ENCODE measurements at places on chromosomes 11 and 22.

DNA sequence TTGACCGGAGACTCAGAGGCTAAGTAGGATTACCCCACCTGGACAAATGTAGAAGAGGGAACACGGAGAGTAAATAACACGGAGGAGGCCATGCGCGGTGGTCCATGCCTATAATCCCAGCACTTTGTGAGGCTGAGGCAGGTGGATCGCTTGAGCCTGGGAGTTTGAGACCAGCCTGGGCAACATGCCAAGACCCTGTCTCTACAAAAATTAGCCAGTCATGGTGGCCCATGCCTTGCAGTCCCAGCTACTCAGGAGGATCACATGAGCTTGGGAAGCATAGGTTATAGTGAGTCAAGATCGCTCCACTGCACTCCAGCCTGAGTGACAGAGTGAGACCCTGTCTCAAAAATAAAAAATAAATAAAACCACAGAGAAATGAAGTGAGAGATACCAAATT, 53.9 kb downstream of the AMOTL1 start:
- DNase-seq = no peak

DNA sequence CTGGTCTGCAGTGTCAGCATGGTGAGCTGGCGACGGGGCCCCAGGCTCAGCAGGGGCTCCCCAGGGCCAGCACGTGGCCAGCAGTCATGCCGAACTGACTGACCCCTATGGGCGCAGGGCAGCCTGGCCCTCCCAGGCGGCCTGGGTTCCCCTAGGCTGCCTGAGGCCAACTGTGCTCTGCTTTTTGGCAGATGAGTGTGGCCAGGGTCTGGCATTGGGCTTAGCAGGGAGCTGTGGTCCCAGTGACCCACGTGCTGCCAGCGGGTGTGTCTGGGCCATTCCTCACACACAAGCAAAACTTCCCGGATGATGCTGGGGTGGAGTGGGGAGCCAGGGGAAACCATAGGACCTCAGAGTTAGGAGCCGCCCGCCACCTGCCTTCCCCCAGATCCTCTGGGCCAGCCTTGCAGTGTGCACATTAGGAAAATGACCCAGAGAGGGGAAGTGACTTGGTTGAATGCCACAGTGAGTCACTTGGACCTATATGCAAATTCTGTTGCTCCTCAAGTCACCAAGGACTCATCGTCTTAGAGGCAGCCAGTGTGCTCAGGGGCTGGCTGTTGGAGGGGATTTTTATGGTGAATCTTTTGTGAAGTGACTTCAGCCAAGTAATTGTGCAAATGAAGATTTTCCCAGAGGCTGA, 6.5 kb downstream of the ADORA2A start:
- DNase-seq = no peak

- no peak for DNase-seq
Observed at GRCh38 chr22:49226096-49226495, 601.6 kb downstream of the BRD1 start.

DNA sequence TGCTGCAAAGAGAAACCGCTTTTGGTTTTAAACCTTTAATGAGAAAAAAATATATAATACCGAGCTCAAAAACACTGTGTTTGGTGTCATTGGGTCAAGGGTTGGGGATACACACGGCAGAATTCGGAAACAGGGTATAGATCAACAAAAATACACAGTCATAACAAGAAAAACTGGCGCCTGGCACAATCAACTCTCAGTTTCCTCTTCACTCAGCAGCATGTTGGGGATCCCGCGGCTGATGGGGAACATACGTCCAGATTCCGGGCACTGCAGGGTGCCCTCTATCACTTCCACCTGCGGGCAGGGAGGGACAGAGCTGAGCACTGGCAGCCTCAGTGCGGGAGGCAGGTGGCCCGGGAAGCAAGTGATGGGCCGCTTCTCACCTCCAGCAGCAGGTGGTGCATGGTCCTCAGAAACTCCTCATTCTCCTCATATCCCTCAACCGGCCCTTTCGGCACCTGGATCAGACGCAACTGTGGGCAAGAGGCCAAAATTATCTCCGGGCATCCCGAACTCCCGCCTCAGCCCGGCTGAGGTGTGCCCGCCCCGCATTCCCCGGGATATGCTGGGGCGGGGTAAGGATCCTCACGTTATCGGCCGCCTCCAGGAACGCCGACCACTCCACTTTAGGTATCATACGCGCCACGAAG, 561 bp downstream of the TRMT112 start:
- no peak for DNase-seq

DNA sequence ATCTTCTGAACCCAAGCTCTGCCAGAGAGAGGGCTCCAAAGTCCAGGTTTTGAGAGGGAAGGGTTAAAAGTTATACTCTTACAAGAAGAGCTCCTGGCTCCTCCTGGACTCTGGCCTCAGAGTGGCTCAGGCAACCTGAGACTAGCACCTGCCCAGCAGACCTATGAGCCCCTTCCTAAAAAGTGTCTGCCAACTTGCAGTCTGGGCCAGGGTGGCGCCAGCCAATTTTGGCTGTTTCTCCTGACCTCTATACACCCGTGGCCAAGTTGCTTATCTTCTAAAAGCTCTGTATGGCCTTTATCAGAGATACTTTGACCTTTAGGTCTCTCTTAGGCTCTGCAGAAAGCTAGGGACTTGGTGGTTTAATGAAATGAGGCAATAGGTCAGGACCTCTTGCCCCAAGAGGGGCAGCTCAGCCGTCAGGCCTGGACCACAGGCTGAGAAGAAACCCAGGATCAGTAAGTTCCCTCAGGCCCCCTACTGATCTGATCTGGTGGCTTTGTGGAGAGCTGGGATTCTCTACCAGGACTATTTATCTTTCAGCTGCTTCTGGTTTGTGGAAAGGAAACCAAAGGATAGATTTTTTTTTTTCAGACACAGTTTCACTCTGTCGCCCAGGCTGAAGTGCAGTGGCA, 10.3 kb upstream of the UCP3 start:
- no peak for DNase-seq
